Fibroblast of skin of abdomen (primary cell): ENCODE measurements at places on chromosomes 1 and 21.
A peak's percentile ranks its signal among the peaks of the same experiment; 100 is the strongest.

DNA sequence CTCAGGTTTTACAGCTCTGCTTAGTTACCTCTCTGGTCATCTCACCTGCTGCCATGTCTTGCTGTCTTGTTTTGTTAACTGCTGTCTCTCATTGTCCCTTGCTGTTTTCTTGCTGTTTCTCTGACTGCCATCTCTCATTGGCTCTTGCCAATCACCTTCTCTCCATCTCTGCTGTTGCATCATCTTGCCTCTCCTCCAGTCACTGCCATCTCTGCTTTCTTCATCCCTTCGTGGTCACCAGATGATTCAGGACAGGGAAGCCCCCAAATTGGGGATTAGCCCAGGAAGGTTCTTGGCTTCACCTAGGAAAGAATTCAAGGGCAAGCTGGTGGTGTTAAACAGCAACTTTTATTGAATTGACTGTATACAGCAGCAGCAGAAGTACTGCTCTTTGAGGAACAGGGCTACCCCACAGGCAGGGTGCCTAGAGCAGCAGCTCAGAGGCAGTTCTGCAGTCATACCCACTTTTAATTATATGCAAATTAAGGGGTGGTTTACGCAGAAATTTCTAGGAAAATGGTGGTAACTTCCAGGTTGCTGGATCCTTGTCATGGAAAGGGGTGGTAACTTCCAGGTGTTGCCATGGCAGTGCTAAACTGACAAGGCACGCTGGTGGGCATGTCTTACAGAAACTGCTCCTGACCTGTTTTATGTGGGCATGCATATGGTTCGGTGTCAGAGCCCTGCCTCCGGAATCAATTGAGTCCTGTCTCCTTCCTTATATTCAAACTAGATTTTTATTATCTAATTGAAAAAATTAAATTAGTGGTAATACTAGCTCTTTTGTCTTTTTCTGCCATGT lies 33.4 kb downstream of the SUCO start:
- no peak for DNase-seq

DNA sequence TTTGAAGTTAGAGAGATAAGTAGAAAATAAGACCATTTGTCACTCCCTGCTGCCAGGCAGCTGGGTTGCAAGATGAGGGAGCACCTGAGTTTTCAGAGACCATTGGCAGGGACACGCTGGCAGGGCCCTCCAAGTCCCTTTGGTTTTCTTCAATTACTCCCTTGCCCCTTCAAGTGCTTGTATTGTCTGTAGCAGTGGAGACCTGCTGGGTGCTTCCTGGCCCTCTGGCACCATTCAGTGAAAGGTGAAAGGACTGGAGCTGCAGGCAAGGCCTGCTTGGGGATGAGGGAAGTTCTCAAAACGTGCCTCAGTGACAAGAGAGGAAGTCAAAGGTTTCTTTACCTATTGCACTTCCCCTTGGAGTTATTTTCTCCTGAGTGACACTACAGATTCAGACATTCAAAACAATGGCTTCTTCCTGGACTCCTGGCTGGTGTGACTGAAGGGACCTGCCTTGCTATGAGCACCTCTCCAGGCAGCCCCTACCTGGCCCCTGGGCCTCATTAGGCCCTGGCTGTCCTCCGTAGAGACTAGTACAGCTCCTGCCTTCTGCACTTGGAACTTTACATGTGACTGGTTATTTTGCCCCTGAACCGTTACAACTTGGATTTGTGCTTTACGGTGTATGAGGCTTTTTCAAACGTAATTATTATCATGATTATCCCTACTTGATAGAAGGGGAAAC lies 100.1 kb downstream of the C1orf21 start:
- DNase-seq, result no peak

- DNase-seq, result no peak
Observed at GRCh38 chr1:47779613-47780012, 217.6 kb downstream of the TRABD2B start.

DNA sequence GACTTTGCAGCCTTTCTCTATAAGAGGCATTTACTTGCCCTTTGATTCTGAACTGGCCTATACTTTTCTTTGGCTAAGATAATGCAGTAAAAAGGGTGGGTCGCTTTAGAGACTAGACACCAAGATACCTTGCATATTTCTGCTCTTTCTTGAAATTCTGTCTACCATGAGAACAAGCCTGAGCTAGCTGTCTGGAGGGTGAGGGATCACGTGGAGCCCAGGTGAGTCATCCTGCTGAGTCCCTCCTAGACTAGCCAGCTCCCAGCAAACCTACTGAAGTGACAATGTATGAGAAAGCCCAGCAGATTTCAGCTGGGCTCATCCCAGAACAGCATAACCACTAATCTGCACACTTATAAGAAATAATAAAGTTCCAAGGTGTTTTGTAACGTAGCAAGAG lies 408.0 kb upstream of the KAZN start:
- DNase-seq, result no peak

DNA sequence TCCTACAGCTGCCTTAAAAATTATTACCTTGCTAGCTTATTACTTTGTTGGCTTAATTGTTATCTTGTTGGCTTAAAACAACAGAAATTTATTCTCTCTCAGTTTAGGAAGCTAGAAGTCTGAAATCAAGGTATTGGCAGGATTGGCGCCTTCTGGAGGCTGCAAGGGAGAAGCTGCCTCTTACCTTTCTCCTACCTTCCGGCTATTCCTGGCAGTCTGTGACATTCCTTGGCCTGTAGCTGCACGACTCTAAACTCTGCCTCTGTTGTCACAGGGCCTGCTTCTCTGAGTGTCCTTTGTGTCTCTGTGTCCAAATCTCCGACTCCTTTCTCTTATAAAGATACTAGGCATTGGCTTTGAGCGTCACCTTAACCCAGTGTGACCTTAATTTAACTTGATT lies 579.9 kb upstream of the B3GALT2 start:
- DNase-seq, result no peak

DNA sequence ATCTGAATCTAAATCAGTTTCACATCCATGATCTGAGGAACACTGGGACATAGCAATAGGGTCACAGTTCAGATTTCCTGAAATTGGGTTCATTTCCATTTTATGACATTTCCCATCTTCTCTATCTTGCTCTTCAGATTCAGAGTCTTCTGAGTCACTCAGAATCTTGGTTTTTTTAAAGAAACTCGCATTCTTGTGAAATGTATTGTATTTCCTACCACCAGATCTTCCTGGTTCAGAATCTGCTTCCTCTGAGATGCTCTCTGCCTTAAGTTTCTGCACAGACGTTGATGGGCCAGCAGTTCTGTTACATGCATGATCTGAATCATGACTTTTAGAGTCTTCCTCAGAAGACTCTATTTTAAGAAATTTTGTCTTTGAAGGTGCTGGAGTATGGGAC lies 15.5 kb upstream of the PSMG1 start:
- no peak for DNase-seq

- DNase-seq, result no peak
Observed at GRCh38 chr1:153561466-153561985, 4.1 kb downstream of the S100A2 start.

DNA sequence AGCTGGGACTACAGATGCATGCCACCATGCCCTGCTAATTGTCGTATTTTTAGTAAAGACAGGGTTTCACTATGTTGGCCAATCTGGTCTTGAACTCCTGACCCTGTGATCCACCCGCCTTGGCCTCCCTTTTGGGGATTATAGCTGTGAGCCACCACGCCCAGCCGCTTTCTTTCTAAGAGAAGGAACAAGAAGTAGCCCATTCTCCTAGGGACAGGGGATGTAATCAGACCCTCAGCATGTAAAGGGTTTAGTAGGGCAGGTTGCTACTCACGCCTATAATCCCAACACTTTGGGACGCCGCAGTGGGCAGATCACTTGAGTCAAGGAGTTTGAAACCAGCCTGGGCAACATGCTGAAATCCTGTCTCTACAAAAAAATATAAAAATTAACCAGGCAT lies 189.7 kb downstream of the TOMM20 start:
- DNase-seq, result no peak

DNA sequence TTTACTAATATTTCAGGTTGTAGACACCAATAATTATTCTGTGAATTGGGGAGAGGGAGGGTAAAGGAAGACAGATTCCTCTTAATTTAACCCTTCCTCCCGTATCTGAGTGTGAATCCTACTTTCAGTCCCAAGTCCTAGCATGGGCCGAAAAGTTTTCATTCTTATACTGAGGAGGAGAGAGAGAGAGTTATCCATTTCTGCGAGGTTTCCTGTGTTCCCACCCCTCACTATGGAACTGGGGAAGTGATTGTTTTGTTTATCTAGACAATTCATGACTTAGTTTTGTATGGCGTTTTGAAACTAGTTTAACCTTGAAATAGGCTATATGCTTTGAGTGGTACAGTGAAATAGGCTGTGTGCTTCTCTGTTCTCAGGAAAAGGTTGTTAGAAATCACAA lies 134.0 kb upstream of the DPYD start:
- DNase-seq, result no peak

DNA sequence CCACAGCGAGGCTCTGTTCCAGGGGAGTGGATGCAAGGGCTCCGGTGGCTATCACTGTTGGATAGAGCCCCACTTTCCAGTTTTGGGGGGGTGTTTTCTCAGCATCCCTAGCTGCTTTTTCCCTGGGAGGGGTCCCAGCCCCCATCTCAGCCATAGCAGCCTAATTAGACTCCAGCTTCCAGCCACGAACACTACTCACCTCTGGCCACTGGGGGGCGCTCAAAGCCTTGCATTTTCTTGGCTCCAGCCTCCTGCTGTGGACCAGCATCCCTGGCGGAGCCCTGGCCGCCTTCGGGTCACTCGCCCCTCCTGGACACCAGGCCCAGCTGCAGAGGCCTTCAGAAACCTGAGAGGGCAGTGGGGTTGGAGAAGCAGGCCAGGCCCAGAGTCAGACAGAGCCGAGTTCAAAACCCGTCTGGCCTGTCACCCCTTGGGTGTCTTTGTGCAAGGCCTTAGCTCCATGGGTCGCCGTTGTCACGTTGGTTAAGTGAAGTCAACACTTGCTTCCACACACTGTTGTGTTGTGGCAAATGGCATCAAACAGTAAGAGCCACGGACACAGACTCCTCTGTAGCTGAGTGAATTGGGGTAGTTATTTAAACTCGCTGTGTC lies 93.5 kb upstream of the ACTL8 start:
- peak; percentile 46 for DNase-seq

DNA sequence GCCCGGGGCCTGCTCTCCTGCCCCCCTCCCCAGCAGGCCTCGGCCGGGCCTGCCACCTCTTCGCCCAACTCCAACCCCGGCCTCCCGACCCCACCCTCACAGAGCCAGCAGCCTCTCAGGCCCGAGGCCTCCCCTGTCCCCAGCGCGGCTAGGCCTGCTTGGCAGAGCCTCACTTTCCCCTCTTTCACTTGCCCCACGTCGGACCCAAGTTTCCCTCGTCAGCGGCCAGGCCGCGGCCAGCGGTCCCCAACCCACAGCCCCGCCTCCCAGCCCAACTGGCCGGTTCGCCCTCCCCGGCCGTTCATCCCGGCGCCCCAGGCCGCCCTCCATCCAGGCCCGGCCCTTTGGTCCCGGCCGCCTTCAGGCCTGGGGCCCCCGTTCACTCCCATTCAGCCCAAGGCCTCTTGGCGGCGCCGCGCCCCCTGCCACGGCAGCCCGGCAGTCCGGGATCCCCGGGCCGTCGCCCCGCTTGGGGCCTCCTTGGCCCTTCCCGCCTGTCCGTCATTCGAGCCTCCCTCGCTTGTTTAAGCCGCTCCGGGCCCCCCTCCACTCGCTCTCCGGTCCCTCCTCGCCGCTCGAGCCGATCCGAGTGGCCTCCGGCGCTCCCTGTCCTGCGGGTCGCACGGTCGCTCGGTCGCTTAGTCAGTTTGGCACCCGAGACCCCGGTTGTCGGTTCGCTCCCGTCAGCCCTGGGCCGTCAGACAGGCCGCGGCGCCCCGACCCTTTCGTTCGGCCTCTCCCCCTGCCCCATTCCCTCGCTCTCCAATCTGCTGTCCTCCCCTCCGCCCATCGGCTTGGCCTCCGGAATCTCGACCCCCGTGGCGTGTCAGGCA lies 1.4 kb downstream of the LRRC41 start:
- peak; percentile 47 for DNase-seq
